SHP77 treated with DMSO at 0.1 percent for 48 hours (cell line): ENCODE measurements at places on chromosomes 5 and 9.

DNA sequence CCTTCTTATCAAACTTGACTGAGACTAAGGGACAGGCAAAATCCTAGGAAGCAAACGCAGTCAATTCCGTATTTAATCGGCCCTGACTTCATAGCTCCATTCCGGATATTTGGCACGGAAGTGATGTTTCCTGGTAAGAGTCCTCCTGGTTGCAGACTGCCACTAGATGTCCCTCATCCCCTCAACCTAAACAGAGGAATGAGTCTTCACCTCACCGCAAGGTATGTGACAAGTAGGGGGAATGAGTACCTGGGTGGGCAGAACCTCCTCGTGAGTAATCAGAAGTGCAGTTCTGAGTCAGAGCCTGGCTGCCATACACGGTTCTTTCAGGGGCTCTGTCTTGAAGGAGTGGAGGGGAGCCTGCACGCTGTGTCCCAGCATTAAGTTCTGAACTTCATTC lies 173.6 kb downstream of the MUSK start:
- no peak for DNase-seq

DNA sequence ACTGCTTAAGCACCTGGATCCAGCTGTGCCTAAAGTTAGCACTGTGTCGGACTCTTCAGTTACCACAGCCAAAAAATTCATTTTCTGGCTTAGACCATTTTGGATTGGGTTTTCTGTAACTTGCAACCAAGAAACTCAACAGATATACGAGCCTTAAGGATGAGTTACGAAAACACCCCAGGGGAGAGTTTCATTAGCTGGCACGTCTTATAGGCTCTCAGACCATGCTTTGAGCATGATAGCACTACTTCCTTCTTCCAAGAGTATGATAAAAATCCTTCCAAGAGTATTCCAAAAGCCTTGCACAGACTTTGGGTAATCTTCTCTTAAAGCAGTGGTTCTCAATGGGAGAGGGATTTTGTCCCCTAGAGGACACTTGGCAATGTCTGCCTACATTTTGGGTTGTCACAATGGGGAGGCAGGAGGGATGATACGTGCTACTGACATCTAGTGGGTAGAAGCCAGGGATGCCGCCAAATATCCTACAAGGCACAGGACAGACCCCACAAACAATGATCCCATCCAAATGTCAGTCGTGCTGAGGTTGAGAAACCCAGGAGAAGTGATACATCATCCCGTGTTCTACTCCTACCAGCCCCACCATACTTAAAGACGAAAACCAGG lies 64.8 kb downstream of the SMIM23 start:
- DNase-seq, result no peak

DNA sequence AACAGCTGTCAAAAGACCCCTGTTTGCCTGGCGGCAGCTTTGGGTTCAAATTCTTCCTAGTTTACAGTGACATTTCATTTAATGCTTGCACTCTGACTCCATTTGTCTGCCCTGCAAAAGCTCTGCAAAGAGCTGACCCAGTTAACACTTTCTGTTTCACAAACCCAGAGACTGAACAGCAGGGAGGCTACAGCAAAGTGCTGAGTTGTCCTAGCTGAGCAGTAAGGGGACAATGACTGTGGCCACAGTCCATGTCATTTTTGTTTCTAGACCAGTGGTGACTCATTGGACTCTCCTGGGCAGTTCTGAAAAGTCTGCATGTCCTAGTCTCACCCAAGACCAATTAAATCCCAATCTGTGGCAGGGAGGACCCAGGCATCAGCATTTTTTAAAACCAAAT lies 994.8 kb upstream of the WWC1 start:
- no peak for DNase-seq

- no peak for DNase-seq
These were observed 32.2 kb downstream of the CCDC69 start for GRCh38 chr5:151191661-151192060.

DNA sequence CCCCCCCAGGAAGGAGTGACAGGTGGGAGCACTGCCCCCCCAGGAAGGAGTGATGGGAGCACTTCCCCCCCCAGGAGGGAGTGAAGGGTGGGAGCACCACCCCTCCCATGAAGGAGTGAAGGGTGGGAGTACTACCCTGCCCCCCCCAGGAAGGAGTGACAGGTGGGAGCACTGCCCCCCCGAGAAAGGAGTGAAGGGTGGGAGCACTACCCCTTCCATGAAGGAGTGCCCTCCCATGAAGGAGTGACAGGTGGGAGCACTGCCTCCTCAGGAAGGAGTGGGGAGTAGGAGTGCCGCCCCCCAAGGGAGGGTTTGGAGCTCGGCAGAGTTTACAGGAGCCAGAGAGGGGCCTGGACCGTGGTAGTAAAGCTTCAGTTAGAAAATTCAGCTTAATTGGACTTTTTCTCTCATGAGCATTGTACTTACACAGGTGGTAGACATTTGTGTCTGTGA lies 100.7 kb downstream of the CACNA1B start:
- DNase-seq, result no peak

- DNase-seq, result peak; percentile 91
These were observed 174.0 kb downstream of the GDNF start for GRCh38 chr5:37665889-37666288.

GRCh38 chr5:32261198-32261597 lies 51.5 kb downstream of the MTMR12 start:
- DNase-seq, result no peak

DNA sequence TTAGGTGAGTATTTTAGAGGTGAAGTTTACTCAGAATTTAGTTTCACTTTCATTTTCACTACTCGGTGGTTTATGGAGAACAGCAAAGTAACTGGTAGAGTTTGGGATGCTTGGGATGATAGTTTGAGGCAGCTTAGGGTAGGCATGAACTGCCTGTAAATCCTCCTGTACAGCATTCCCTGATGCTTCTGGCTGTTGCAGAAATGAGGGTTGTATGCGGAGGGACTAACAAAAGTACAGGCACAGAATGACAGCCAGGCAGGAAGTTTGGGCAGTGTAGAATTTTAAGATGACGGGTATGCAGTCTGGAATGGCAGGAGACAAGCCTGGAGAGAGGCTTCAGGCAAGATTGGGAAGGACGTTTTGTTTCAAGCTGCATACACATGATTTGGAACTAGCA lies 48.0 kb upstream of the FAM120AOS start:
- DNase-seq, result no peak

GRCh38 chr5:165309446-165309845 lies 1804.0 kb downstream of the MAT2B start:
- DNase-seq, result no peak

- no peak for DNase-seq
These were observed 61.4 kb upstream of the RANBP3L start for GRCh38 chr5:36363101-36363500.

DNA sequence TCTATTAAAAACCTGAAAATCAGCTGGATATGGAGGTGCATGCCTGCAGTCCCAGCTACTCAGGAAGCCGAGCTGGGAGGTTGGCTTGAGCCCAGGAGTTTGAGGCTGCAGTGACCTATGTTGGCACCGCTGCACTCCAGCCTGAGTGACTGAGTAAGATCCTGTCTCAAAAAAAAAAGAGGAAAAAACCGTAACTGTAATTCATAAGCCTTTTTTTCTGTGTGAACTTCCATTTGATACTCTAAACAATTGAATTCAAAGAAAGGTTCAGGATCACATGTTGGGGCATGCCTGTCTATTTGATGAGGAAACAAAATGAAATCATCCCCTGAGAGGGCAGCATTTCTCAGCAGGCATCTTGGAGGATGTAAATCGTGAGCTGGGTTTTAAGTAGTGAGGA lies 38.8 kb downstream of the ITGA2 start:
- DNase-seq, result no peak

- no peak for DNase-seq
These were observed 64.6 kb downstream of the ENC1 start for GRCh38 chr5:74575741-74576538.

GRCh38 chr5:150060471-150060870 lies 25.9 kb downstream of the CSF1R start:
- DNase-seq, result no peak

GRCh38 chr5:88480801-88481499 lies 212.3 kb upstream of the TMEM161B start:
- no peak for DNase-seq

GRCh38 chr9:8764051-8764450 lies 964.5 kb upstream of the DMAC1 start:
- no peak for DNase-seq

GRCh38 chr9:117725426-117725887 lies 21.3 kb downstream of the TLR4 start:
- DNase-seq, result no peak
